Esophagus mucosa (tissue), 1 donor: ENCODE measurements at places on chromosomes 3 and 15. TPM values are rescaled to one million over a fixed set of nuclear protein-coding genes. Genes with fewer than 3 reads are reported as not detected.

PCSK6 gene
- total RNA-seq, result 6.7 TPM

DNA sequence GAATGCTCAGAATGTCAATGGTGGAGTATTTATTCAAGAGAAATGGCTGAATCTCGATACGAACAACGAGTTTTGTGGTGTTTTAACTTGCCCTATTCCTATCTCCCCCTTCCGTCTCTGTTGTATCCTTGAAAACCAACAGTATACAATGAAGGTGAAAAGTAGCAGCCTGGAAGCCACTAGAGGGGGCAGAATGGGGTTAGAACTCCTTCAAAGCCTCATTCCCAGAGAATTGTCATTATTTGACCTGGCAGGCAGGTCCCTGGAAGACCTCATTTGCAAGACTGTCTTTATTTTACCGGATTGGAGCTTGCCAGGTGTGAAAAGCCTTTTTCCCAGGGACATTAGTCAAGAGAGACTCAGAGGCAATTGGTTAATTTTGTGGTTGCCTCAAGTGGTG, 139.4 kb downstream of the LRRC28 start:
- no peak for ATAC-seq

DNA sequence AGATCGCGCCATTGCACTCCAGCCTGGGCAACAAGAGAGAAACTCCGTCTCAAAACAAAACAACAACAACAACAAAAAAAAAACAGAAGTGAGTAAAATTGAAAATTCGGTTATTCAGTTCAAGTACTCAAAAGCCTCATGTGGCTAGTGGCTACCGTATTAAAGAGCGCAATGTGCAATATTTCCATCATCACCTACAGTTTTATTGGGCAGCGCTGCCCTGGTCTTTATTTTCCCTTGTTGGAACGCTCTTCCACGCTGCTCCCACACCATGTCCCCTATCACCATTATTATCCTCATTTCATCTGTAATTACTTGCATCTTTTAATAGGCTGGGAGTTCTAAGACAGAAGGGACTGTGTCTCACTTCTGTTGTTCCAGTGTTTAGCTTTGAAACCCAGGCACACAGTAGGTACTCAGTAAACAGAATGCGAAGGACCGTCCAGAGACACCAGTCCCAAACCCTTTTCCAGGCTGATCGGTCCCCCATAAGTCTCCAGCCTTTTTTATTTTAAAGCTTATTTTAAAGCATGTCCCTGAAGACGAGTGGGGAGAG, 423 bp upstream of the HACD3 start:
- ATAC-seq, result no peak

DNA sequence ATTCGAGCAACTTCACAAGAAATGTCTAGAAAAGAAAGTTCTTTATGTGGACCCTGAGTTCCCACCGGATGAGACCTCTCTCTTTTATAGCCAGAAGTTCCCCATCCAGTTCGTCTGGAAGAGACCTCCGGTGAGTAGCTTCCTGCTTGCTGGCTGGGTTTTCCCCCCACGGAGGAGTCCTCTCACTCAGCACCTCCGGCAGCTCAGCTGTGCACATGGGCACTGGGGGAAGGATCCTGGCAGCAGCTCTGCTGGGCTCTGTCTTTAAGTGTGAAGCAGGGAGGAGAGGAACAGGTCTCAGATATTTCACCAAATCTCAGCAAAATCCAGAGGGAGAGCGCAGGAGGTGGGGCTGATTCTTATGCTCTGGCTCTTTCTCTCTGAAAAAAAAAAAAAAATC, 684 bp downstream of the CAPN3 start:
- no peak for ATAC-seq

DNA sequence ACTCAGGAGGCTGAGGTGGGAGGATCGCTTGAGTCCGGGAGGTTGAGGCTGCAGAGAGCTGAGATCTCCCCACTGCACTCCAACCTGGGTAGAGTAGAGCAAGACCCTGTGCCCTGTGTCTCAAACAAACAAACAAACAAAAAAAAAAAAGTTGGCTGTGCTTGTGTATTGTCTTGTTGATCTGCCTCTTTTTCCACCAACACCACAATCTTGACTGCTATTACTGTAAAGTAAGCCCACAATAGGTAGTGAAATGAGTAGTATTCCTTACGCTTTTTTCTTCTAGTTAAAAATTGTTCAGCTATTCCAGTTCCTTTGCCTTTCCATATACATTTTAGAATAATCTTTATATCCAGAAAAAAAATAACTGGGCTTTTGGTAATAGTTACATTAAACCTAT, 35.5 kb downstream of the PTH1R start:
- no peak for ATAC-seq

DNA sequence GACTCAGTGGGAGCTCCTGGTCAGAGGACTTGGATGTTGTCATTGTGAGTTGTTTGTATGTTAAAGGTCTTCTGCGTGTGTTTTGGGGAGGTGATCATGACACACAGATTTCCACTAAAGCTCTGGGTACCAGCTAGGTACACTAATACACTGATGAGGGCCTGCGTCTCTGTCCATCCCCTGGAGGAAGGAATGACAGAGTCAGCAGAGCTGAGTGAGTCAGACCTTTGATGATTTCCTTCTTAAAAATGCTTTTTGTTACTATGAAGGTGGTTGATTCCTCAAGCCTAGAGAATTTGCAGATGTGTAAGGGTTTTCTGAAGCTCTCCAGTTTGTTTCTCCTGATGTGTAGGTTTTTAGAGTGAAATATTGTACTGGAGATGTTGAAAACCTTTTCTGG, 424.1 kb upstream of the TPM1 start:
- peak; percentile 64 for ATAC-seq

DNA sequence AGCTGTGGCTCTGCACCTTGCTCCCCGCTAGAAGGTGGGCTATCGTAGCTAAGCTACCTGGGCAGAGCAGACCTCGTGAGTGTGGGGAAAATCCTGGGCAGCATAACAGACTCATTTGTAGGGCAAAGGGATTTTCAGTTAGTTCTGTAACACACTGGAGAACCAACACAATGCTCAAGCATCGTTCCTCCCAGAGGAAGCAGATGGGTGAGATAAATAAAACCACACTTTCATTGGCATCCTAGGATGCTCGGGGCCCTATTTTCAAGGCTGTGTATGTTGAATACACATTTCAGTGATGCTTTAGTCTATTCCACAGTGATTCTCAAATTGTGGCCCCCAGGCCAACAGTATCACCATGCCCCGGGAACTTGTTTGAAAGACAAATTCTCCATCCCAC, 20.0 kb downstream of the LIPC start:
- no peak for ATAC-seq

FSD2 gene
- not detected for total RNA-seq

DNA sequence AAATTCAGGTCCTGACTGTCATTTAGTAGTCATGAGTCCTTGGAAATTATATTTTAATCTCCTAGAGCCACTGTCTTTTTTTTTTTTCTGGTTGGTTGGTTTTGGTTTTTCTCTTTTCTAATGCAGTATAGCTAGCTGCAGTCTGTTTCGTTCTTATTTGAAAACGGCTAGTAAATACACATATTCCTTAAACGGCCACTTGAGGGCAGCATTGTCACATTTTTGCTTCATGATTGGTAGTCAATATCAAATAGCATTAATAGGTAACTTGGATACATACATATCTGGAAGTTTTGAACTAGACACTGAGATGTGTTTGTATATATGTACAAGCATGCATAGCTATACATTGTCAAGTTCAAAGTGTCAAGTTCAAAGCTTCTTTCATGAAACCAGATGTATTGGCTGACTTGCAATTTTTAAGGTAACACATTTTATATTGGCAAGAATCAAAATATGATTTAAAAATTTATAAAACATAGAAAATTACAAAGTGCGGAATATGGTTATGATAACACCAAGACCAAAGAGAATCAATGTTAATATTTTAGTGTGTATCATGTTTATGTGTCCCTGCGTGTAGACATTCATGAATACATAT, 22.5 kb downstream of the GABRA5 start:
- peak; percentile 44 for ATAC-seq

RASGRP1 gene
- total RNA-seq, result 21.2 TPM
